ENCODE measurements at places on chromosomes 5 and 9.

- DNase-seq: no peak
Observed at GRCh38 chr9:73170185-73170957, 18.7 kb downstream of the ANXA1 start.

DNA sequence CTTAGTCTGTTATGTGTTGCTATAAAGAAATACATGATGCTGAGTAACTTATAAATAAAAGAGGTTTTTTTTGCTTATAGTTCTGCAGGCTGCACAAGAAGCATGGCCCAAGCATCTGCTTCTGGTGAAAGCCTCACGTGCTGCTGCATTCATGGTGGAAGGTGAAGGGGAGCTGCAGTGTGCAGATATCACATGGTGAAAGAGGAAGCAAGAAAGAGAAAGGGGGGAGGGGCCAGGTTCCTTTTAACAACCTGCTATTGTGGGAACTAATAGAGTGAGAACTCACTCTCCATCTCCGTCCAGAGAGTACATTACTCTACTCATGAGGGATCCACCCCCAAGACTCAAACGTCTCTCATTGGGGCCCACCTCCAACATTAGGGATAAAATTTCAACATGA lies 12.5 kb upstream of the PARP8 start:
- DNase-seq: no peak

DNA sequence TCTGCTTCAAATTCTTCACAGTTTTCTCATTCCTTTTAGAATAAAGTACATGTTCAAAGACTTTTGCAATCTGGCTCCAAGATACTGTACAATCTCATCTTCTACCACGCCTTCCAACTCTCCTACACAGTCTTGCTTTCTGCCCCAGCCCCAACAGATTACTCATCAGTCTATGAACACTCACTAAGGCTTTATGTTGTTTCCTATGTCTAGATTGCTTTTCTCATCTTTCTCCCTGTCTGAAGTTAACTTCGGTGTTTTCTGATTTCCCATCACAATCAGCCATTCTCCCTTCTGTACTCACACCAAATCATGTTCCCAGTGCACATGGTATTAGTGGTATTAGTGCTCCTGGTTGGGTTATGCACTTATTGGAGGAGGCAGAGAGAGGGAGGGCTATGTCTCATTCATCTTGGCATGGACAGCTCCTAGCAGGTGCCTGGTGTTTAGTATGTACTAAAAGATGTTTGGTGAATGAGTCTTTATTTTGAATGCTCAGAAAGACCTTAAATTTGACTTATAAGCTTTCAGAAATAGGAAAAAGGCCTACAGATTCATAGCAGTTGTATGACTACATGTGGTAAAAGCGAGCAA lies 44.0 kb upstream of the ZNF608 start:
- DNase-seq: no peak

DNA sequence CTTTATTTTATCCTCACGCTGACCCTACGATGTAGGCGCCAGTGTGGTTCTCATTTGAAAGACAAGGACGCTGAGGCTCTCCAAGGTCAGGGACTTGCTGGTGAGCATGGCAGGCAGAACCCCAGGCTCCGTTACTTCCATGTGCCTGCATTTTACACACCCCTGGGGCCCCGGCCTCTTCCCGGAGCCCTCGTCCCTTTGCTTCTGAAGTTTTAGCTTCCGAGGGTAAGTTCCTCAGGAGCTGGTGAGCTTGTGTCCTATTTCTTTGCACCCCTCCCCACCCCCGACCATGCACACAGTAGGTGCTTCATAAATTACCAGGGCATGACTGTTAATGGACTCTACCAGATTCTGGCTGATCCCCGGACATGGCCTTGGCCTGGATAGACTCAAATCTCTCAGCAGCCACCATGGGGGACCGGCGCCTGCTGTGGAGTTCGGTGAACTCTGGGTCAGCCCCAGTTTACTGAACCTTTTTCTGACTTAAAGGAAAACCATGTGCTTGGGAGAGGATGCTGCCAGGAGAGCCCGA lies 59.3 kb upstream of the RNU6ATAC start:
- no peak for DNase-seq

- no peak for DNase-seq
Observed at GRCh38 chr5:21649969-21650368, 1203.2 kb downstream of the CDH12 start.

DNA sequence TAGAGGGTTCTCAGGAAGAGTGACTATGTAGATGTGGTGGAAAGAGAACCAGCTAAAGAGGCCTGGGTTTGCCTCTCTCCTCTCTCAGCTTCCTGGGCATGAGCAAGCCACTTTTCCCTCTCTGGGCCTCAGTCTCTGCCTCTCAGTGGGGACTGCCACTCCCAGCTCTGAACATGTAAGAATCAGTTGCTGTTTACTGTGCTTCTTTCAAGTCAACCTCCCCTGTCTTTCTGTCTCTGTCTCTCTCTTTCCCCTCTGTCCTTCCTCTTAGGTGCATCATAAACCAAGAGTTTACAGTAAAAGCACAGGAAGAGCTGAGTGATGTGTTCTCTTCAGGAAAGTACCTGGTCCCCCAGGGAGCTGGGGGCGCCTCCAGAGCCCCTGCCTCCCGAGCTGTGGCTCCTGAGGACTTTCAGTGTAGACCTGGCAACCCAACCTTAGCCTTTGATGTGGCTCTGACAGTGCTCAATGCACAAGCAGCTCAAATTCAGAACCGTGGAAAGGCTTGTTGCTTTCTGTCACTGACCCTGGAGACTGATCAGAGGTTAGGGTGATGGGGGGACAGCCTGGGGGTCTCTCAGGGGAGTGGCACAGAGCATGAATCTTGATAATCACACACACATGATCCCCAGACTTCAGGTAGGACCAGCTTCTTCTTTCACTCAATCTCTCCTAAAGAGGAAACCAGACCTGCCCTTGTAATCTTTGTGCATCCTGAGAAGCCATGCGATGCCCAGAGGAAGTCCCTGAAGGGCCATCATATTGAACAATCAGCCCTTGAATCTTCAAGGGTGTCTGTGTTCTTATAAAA lies 59.4 kb upstream of the TNFSF8 start:
- no peak for DNase-seq

DNA sequence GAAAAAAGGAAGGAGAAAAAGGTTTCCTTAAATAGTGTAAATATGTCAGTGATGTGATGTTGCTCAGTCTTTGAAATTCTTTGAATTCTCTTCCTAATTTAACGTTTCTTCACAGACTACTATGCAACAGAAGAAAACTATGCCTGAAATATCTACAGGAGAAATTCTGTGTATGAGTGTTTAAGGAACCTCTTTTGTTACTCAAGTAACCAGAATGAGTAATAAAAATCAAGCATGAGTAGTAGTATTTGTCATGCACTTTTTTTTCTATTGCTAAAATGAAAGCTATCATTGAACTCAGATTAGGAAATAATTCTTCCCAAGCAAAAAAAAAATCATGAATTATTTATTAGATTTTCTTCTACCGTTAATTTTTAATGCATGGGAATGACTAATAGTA lies 20.3 kb upstream of the THG1L start:
- DNase-seq: no peak

GRCh38 chr5:124575725-124576124 lies 170.7 kb downstream of the ZNF608 start:
- no peak for DNase-seq

GRCh38 chr5:83450183-83450966 lies 21.2 kb upstream of the VCAN start:
- no peak for DNase-seq

- no peak for DNase-seq
Observed at GRCh38 chr5:153829510-153830065, 209.1 kb downstream of the FAM114A2 start.

DNA sequence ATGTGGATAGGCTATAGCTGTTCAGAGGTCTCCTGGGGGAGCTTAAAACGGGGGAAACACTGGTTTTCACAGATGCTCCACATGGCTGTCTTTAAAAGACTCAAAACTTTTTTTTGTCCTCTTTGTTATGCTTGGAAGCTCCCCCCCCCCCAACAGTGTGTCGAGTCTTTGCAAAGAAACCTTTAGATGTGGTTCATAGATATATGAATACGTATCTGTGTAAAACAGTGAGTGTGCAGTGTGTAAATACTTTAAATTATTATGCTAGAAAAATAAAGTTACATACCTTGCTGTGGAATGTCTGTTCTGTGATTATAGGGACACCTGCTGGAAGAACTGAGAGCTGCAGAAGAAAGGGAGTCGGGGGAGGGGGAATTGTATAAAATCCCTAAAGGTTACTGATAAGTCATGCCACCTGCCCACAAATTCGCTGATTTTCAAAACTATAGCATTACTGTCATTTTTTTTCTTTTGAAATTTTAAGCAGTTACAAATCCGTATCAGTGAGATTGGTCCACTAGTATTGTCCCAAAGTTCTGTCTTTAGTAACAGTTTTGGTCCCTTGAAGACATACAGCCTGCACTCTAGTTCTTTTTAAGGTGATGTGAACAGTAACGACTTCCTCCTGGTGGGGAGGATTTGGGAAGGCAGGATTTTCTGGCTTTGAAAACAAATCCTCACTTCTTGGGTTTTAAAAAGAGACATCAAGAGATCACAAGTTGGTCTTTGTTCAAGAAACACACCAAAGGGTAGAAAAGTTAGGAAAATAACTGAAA lies 22.9 kb downstream of the RGMB start:
- DNase-seq: no peak

DNA sequence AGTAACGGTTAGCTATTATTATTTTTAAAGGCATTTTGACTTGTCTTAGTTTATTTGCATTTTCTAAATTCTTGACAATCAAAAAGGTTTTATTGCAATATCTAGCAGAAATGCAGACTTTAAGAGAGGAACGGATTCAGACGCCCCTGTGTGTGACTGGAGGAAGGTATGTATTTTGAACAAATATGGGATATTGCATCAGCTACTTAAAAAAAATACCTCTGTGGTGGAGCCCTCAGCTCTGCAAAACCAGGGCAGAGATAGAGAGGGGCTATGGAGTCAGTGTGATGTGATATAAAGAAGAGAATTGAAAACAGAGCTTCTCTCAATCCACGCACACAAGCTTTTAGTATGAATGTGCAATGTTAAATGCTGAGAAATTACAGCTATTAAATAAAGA lies 142.4 kb downstream of the ICE1 start:
- DNase-seq: no peak

Measured in breast epithelium (tissue), 4 donors.